Activated T-helper 9 cell treated with anti-CD3 and anti-CD28 coated beads, Interleukin-2, amount 50 U/mL, for 16 hours (primary cell): ENCODE measurements at places on chromosomes 2 and 18.

DNA sequence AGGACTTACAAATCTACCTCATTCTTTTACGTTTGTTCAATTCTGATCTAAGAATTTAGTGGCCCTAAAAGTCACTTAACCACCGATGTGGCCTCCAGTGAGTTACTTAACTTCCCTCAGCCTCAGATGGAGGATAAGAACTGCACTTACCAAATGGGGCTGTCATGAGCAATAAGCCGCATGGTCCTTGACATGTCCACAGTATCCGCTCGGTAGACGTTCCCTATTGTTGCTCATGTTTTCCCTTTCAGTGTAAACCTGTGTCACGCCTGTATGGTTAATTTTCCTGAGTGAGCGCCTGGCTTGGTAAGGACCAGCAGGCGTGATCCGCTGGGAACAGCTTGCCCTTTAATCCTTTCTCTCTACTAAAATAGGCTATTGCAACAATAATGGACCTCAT is 20.3 kb downstream of the SEC11C start:
- DNase-seq = no peak

DNA sequence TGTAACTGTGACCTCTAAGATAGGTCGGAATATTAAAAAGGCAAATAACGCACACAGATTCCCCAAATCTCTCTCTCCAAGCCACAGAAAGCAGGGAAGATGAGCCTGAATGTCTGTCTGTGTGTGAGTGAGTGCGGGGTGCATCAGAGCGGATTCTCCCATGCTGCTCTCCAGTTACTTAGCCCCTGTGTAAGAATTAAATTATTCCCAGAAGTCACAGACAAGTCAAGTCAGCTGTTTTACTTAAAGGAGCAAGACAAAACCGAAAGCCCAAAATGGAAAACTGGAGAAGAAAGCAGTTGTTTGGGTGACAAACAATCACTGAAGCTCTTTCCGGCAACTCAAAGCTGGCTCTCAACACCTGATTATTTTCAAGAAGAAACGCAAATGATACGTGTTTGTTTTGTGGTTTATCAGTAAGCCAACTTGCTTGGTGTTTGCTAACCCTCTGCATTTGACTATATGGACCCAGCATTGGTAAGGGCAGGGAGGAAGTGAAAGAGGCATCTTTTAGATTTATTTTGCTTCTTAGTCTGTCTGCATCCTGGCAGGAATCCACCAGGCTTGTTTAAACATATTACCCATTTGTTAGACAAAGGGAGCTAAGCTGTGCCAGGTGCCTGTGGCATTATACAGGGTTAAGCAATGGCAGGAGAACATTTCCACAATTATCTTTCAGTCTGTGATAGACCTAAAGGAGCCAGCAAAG is 121.5 kb upstream of the CREB1 start:
- no peak for DNase-seq

- no peak for DNase-seq
Measured at GRCh38 chr2:135030826-135031225, 16.4 kb downstream of the MAP3K19 start.

GRCh38 chr2:168566974-168567665 is 111.0 kb downstream of the CERS6 start:
- no peak for DNase-seq

- DNase-seq = no peak
Measured at GRCh38 chr2:101580528-101580927, 105.6 kb upstream of the RFX8 start.

GRCh38 chr18:57983965-57984364 is 60.1 kb upstream of the NEDD4L start:
- no peak for DNase-seq

GRCh38 chr2:8222979-8223694 is 458.7 kb upstream of the ID2 start:
- no peak for DNase-seq

DNA sequence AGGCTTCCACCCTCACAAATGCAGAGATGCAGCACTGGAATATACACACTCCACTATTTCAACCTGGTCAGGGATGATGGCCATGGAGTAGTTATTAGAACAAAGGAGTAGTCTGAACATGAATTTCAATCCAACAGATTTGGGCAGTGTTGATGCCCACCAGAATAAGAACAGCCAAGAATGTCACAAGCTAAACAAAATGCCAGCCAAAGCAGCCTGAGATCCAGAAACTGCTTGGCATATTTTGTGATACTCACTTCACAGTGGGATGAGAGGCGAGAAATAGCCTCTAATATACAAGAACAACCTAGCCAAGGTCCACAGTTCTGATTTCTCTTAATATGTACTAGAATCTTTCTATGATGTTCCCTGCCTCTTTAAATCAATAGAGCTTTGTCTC is 58.6 kb upstream of the KLF7 start:
- DNase-seq = no peak

DNA sequence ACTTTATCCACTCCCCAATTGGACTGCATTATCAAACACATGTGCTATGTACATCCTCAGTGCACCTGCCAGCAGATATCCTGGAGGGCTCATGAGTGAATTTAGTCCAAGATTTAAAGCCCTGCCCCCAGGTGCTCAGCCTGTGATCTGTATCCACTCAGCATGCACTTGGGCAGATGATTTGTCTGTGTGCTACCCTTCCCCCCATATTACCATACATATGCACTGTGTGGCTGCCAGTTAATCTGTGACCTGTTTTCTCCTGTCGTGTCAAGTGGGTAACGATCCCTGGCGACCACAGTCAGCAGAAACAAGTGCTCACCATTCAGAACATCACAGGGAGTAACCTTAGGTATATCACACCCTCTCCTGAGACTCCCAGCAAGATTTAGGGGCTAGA is 10.2 kb downstream of the NAGK start:
- no peak for DNase-seq

DNA sequence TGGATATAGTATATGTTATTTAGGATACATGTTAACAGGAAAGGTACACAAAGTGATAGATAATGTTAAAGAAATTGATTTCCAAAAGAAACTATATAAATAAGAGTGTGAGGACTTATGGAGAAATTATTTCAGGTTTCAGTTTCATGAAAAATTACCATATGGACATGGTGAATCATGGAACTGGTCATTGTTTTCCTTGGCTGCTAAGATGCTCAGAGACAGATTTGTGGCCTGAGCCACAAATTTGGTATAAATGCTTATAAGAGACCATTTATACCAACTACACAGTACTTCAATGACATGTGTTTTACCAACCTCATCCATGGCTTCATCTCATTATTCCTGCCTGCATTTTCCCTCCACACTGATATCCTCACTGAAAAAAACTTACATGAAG is 188.1 kb downstream of the FMNL2 start:
- DNase-seq = no peak
